ENCODE measurements at places on chromosomes 16 and 17. TPM values are rescaled to one million over a fixed set of nuclear protein-coding genes. Genes with fewer than 3 reads are reported as not detected.

Gene TMEM106A
- total RNA-seq: 2.9 TPM

Gene GPRC5B
- total RNA-seq: 24.0 TPM

Gene TEX19
- total RNA-seq: not detected

Gene VTN
- total RNA-seq: 0.30 TPM

Gene PRR35
- total RNA-seq: under 0.01 TPM

Gene GCGR
- not detected for total RNA-seq

Gene GP1BA
- total RNA-seq: not detected

Gene C16orf54
- not detected for total RNA-seq

Gene CPHXL
- total RNA-seq: not detected

Gene ZP2
- total RNA-seq: not detected

Gene PRSS22
- total RNA-seq: not detected

Gene KRT33A
- total RNA-seq: not detected

Gene WSCD1
- total RNA-seq: 63.7 TPM

Gene ARHGAP44
- 0.32 TPM for total RNA-seq

Measured in epithelial cell of umbilical artery (primary cell).